ENCODE measurements at places on chromosomes 12 and 14.

DNA sequence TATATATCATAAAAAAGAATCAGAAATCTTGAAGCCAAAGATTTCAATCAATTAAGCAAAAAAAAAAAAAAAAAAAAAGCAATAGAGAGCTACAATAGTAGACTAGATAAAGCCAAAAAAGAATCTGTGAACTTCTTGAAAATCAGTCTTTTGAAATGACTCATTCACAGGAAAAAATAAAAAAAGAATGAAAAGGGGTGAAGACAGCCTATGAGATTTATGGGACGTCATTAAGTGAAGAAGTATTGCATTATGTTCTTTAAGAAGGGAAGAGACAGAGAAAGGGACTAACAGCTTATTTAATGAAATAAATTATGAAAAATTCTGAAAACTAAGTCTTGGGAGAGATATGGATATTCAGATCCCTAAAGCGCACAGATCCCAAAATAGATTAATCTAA lies 103.8 kb downstream of the ACSS3 start:
- no peak for DNase-seq

- no peak for DNase-seq
These were observed 108.1 kb downstream of the ERC1 start for GRCh38 chr12:1099158-1099557.

- DNase-seq: no peak
These were observed 5.3 kb downstream of the RNF41 start for GRCh38 chr12:56216461-56216860.

GRCh38 chr12:96077081-96077480 lies 41.7 kb upstream of the LTA4H start:
- DNase-seq: no peak

DNA sequence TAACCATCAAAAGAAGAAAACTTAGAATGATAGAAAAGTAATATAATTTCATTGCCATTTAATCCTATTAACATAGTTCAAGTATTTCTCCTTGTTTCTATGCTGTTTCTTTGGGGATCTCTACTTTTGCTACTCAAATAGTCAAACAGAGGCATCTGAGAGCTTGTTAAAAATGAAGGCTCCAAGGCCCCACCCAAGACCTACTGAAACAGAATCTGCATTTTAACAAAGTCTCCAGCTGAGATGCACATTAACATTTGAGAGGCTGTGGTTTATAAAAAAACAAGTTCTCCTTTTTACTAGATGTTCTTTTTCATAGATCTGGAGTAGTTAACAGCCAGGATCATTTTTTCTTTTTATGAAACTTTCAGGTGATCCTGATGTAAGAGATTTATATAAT lies 31.8 kb downstream of the PPFIA2 start:
- DNase-seq: no peak

DNA sequence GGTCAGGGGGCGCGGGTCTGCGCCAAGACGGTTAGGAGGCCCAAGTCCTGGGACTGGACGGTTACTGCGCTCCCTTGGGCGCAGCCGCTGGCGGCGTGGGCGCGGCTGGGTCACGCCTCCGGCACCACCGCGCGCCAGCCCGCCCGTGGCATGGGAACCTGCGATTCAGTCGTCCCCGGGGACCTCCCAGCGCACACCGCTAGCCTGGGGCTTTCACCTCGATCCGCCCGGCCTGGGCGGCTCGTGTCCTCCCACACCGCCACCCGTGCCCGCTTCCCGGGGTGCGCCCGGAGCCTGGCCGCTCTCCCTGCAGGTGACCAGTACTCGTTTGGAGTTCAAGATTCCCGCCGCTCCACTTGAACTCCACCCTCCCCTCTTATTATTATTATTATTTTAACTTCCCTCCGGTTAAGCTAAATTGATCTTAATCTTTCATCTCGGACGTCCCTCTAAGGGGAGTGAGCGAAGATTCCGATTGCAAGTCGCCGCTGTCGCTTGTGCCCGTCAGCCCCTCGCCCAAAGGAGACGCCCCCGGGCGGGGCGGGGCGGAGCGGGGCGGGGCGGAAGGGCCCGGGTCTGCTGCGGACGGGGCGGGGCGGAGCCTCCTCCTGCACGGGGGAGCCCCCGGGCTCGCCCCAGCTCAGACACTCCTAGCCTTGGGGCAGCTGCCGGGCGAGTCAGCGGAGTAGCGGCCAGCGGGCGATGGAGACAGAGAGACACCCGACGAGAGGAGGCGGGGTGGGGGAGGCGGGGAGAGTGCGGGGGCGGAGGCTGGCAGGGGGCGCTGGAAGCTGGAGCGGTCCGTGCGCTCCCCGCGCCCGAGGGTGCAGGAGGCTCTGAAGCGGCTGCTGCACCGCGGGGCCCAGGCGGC lies at the start of gene KCNMB4:
TSS of gene KCNMB4 (plus strand) at position 643 of the 871 bp plus-strand sequence. CDS start 445 bp downstream, outside the sequence.
- peak; percentile 86 for DNase-seq

GRCh38 chr12:572532-572899 lies 90.7 kb downstream of the NINJ2 start:
- DNase-seq: no peak

DNA sequence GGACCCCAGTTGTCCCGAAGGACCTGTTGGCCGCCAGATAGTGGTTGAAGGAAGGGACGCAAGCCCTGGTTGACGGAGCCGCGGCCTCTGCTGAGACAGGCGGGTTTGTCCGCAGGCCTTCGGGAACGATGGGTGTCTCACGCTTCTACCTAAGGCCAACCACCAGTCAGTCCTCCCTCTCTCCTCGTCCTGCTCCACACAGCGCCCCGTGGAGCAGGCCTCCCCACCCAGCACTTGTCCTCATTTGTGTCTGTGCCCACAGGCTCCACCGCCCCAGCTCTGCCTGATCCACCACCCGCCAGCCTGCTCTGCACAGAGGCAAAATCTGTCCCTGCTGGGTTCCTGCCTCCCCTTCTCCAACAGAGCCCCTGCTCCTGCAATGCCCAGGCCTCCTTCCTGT lies 41.0 kb downstream of the RIMBP2 start:
- no peak for DNase-seq

- no peak for DNase-seq
These were observed 47.4 kb downstream of the STX2 start for GRCh38 chr12:130791629-130792028.

GRCh38 chr12:102995372-102995771 lies 37.9 kb downstream of the ASCL1 start:
- no peak for DNase-seq

GRCh38 chr14:99575043-99576023 lies 28.7 kb downstream of the CCDC85C start:
- DNase-seq: no peak

- no peak for DNase-seq
These were observed 13.1 kb downstream of the CRY1 start for GRCh38 chr12:107080299-107080698.

GRCh38 chr14:94992046-94992445 lies 165.3 kb downstream of the DICER1 start:
- DNase-seq: no peak

- no peak for DNase-seq
These were observed 131.4 kb downstream of the LMNTD1 start for GRCh38 chr12:25421651-25422167.

DNA sequence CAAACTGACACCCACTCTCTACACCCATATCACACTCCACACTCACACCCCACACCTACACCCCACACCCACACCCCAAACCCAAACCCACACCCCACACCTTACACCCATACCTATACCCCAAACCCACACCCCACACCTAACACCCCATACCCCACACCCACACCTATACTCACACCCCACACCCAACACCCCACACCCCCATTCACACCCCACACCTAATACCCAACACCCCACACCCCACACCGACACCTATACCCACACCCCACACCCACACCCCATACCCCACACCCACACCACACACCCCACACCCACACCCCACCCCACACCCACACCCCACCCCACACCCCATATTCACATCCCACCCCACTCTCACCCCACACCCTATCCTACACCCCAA lies 38.5 kb downstream of the TMEM120B start:
- DNase-seq: no peak

DNA sequence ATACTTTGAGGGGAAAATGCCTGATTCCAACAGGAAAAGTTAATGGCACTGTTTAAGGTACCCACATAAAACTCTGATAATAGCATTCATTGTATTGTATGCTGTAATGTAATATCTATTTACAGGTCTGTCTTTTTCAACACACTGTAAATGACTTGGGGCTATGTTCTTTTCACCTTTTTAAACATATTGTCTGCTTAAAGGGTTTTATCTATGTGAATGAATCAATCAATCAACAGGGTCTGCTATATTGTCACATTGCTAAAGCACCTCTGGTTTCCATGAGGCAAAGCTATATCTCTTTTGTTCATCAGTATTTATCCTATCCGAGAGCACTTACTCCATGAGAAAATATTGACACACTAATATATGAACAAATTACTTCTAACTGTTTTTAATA lies 288.0 kb downstream of the SLC6A15 start:
- DNase-seq: no peak

DNA sequence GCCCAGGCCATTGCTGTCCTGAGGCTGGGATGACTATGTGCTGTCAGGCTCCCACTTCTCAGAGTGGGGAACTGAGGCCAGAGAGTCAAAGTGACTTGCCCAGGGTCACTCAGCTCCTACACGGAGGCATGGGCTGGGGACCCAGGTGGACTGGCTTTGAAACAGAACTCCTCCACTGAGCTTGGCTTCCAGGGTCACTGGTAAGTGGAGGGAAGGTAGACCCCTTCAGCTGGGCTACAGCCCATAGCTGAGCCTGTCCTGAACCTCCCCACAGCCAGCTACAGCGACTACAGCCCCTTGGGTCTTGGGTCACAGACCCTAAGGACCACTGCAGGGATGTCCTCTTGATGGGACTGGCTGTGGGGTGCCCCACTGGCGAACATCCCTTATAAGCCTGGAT lies 40.3 kb upstream of the TRAF3 start:
- no peak for DNase-seq

DNA sequence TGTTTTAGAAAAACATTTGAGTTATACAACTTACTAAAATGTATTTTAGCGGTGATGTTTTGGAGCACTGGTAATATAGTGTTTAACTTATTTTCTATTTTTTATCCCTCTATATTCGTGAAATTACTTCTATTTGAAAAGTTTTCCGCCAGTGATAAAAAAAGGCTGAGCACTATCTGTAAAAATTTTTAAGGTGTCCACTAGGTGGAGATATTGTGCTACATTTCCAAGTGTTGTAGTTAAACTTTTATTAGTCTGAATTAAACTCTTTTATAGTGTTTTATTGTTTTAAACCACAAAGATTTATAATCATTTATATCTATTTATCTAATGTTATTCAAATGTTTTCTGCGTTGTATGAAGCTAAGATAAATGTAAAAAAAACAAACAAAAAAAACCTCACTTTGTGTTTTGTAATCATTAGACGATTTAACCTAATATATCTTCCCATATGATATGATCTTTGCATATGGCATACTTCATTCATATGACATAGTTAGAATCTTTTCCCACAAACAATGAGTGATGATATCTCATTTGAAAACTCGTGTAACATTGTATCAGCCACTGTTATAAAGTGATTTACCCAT lies 11.8 kb downstream of the ALG10B start:
- peak; percentile 12 for DNase-seq

DNA sequence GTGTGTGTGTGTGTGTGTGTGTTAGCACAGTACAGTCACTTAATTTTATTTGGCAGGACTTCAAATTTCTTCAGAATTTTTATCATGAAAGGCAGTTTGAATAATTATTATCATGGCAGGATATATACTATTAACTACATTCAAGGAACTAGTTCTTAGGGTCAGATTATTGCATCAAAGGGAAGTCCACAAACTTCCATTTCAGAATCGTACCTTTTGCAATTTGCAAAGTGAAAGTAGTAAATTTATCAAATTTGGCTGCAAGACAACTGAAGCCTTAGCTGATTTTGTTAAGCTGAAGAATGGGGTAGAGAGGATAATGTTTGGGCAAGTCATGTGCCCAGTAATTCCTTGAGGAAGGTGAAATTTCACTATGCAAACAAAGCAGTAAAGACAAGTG lies 68.2 kb downstream of the PLEKHG7 start:
- DNase-seq: no peak

DNA sequence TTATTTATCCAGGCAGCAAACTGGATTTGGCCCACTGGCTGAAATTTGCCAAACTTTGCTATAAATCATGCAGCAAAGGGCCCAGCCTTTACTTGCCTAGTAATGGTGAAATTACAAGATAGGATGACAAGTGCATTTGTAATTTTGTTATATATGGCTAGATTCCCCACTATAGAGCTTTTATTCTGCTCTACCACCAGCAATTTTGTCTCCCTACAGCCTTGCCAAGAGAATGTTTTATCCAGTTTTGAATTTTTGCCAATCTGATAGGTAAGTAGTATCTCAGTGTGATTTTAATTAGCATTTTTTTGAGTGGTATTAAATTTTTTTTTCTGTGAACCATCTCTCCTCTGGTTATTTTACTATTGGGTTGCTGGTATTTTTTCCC lies 161.6 kb downstream of the SLC41A2 start:
- DNase-seq: no peak

- DNase-seq: no peak
These were observed 3.6 kb downstream of the ALKBH2 start for GRCh38 chr12:109089683-109090082.

Data from neuronal stem cell (in vitro differentiated cells).